ENCODE measurements at places on chromosomes 5 and 9.
A peak's percentile ranks its signal among the peaks of the same experiment; 100 is the strongest.

GRCh38 chr5:32285510-32286138 lies 27.1 kb downstream of the MTMR12 start:
- no peak for DNase-seq

DNA sequence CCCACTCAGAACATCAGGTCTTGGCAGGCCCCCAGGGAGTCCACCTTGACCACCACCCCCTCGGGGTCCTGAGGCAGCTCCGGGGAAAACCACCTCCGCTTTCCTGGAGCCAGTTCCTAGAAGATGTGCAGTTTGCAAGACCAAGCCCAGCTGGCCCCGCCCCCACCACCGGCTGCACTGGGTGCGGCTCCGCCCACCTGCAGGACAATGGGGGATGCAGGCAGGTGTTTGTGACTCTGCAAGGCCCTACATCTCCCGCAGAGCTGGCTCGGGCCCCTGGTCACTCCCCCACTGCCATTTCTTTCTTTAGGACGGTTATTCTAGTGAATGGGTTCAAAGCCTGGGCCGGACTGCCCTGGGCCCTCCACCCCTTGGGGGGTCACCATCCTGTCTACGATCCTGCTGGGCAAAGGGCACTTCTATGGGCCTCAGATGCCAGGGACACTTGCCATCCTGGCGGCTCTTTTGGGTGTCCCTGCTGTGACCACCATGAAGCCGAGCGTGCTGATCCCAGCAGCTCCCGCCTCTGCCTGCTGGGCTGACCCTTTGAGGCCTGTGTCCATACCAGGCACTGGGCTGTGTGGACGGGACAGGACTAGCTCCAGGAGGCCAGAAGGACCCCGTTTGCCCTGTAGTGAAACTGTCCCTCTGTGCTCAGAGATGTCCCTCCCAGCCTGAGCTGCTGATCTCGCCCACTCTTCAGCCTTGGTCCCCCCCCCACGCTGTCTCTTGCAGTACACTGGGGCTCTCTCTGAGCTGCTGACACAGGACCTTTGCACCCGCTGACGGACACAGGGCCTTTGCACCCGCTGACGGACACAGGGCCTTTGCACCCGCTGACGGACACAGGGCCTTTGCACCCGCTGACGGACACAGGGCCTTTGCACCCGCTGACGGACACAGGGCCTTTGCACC lies 5.9 kb upstream of the NACC2 start:
- peak; percentile 71 for DNase-seq

DNA sequence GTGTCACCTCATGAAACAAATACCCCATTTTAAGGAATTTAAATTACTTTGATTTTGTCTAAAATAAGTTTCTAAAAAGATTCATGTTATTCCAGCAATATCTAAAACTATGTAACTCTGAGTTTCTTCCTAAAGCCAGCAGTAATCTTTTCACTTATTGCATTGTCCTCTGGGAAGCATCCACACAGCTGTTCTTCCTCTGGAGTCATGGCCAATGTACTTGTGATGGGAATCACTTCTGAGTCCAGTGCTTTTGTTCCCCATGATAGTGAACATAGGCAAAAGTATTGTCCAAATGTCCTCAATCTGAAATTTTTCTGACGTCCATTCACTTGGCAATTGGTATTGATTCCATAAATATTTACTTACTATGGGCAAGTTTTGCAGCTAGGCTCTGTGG lies 125.0 kb downstream of the STARD4 start:
- DNase-seq, result no peak

- no peak for DNase-seq
These were observed 5.2 kb downstream of the SPATA31E1 start for GRCh38 chr9:87887661-87888480.

GRCh38 chr9:2570615-2571479 lies 50.7 kb upstream of the VLDLR start:
- peak; percentile 80 for DNase-seq

DNA sequence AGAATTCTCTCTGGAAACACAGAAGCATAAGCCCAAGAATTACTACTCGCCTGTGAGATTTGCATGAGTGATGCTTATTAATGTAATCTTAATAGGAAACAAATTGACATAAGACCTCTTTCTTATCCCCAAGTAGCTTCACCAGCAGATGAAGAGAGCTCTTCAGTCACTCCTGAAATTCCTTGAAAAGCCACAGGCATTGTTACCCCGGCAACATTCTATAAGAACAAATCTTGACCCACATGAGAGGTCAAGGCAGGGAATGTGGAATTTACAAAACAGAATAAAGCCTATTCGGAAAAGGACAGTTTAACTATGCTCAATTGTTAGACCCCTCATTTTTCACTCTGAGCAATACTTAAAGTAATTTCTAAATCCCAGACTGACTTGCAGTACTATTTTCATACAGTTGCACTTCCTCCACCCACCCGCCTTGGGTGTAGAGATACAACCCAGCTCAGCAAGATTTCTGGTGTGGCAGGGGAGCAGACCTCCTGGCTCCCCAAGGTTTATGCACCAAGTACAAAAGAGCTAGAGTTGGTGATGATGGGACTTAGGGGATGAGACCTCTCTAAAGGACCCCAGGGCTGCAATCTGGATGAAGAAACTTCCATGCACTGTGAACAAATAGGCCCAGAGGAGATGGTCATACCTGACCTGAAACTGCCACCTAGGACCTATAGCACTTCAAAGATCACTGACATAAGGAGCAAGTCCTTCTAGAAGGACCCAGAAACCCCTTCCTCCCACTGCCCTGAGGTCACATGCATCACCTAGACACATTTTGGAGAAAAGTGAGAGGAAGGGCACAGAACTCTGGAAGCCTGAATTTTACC lies 242.1 kb downstream of the ZNF608 start:
- DNase-seq, result no peak

DNA sequence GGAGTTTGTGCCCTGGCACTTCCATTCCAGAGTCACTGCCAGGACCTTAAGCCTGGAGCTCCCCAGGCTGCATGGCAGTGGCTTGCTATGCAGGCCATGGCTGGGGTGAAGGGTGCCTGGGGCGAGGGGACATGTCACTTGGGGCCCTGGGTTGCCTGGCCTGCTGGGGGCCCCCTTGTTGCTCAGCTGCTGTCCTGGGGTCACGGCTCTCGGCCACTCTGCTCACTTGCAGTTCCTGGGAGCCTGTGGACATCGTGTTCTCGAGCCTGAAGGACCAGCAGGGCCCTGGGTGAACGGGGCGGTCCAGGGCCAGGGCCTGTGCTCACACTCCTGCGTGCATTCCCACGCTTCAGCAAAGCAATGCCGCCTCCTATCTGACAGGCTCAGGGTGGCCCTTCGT lies 14.5 kb upstream of the SLC2A6 start:
- DNase-seq, result no peak

- no peak for DNase-seq
These were observed 43.7 kb downstream of the RASGRF2 start for GRCh38 chr5:81003811-81004386.

DNA sequence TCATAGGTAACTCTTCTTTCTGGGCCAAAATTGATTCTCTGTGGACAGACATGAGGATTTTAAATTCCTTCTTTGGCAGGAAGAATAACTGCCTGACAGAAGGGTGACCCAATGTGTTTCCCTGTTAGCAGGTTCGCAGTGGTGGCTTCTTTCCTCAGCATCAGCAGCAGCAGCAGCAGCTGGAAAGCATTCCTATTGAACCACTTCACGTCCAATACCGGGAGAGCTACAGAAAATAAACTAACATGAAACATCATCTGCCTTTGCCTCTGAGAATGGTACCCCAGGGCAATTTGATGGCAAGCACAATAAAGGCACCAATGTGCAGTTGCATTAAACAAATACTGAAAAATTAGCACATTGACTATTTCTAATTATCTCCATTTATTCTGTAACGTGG lies 214.5 kb downstream of the TMEM167A start:
- DNase-seq, result no peak

- DNase-seq, result peak; percentile 69
These were observed 74.8 kb downstream of the ICE1 start for GRCh38 chr5:5497152-5497788.

GRCh38 chr5:150139334-150139733 lies 16.3 kb downstream of the PDGFRB start:
- DNase-seq, result no peak

DNA sequence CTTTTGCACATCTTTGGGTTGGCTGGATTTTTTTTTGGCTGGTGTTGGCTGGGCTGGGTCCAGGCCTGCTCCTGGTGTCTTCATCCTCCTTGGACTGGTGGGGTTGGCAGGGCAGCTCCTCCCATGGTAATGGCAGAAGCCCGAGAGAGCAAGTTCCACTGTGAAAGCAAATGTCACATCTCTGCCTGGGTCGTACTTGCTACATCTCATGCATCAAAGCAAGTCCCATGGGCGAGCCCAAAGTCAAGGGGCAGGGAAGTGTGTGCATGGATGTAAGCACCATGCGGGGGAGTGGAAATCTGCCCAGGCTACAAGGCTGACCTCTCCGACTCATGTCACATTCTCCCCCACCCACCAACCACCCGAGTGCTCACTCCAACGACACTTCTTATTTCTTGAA lies 26.7 kb downstream of the NKX2-5 start:
- no peak for DNase-seq

GRCh38 chr5:95760273-95761191 lies 29.4 kb downstream of the RHOBTB3 start:
- DNase-seq, result no peak

GRCh38 chr9:88969646-88970373 lies 21.5 kb upstream of the S1PR3 start:
- DNase-seq, result no peak

GRCh38 chr5:171336521-171337209 lies 27.6 kb downstream of the TLX3 start:
- no peak for DNase-seq

DNA sequence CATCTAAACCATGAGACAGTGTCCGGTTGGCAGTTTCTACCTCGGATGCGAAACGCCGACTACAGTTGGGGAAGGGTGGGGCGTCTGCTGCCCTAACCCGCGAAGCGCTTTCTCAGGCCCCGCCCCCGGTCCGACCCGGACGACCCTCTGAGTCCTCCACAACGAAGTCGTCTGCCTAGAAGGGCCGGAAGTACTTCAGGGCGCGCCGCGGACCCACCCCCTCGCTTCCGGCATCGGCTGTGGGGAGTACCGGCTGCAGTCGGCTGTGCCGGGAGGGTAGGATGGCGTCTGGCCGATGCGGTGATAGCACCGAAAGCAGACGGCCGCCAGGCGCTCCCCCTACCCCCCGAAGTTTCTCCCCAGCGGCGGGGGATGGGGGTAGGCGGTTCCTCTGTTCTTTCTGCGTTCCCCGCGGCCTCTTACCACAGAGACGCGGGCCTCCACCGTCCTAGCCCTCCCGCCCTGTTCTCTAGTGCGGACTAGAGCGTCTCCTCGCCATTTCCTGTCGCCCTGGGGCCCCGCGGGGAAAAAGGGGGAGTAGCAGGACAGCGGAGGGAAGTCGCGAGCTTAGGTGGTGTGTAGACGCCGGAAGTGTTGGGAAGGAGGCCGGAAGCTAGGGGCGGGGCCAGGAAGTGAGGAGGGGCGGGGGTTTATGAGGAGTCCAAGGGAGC lies at the start of gene TRIM41:
Gene TRIM41, plus strand, starts transcription at position 224 of the 671 bp plus-strand sequence. CDS start 719 bp downstream, outside the sequence.
- DNase-seq, result no peak

- no peak for DNase-seq
These were observed 76.4 kb downstream of the PRRT1B start for GRCh38 chr9:131621551-131622358.

- DNase-seq, result no peak
These were observed 220.6 kb downstream of the TRIM36 start for GRCh38 chr5:114948986-114949621.

GRCh38 chr5:136153581-136154236 lies 21.1 kb downstream of the SMAD5 start:
- DNase-seq, result no peak

- DNase-seq, result peak; percentile 23
These were observed 3.8 kb downstream of the CREB3 start for GRCh38 chr9:35736201-35736633.
